B cell (primary cell): ENCODE measurements at places on chromosomes 11 and 22. TPM values are rescaled to one million over a fixed set of nuclear protein-coding genes. Genes with fewer than 3 reads are reported as not detected.

DNA sequence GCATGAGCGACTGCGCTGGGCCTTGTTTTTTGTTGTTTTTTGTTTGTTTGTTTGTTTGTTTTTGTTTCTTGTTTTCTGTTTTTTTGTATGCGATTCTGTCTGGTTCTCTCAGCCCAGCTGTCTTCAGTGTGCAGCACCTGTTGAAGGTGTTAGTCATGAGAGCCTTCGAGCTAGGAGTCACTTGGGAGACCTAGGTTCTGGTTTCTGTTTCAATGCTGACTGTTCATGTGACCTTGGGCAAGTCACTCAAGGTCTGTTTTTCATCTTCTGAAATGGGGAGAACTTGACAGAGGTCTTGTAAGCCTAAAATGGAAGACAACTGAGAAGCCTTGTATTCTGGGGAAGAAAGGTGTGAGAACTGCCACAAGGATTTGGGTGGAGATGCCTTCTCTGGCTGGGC, 1.8 kb downstream of the DCPS start:
- peak; percentile 49 for DNase-seq
- H3K27ac ChIP-seq: no peak overlapping the region
- H3K27me3 ChIP-seq: no peaks in the 10 kb centered on the region
- no peak overlapping the region for H3K4me3 ChIP-seq
- H3K4me1 ChIP-seq: peaks cover 11% of the 10 kb centered on the region

GRCh38 chr11:17979770-17980371, 33.0 kb downstream of the SERGEF start:
- peak; percentile 55 for DNase-seq
- H3K4me1 ChIP-seq: no peaks in the 10 kb centered on the region
- no peaks in the 10 kb centered on the region for H3K36me3 ChIP-seq
- H3K27me3 ChIP-seq: no peaks in the 10 kb centered on the region
- H3K4me3 ChIP-seq: no peak overlapping the region

DNA sequence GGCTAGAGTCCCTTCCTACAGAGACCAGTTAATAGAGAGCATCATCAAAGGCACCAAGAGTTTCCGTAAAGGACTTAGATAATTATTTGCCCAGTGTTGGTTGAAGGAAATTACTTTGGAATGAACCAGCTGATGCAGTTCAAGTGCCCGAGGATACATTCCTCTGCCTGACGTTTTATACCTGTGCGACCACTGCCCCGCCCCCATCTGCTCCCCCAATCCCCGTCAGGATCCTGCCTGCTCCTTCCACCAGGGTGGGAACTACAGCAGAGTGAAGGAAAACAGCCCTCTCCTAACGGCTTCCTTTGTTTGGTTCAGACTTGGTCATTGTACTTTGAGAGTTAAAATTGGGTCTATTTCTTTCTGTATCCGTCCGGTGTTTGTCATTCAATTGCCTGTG, 761.5 kb downstream of the NTM start:
- H3K36me3 ChIP-seq: no peaks in the 10 kb centered on the region
- H3K4me1 ChIP-seq: no peaks in the 10 kb centered on the region
- DNase-seq: no peak

- DNase-seq: no peak
- no peak overlapping the region for H3K4me3 ChIP-seq
- H3K27ac ChIP-seq: no peak overlapping the region
Measured at GRCh38 chr11:81585390-81585933, 1148.2 kb downstream of the FAM181B start.

DNA sequence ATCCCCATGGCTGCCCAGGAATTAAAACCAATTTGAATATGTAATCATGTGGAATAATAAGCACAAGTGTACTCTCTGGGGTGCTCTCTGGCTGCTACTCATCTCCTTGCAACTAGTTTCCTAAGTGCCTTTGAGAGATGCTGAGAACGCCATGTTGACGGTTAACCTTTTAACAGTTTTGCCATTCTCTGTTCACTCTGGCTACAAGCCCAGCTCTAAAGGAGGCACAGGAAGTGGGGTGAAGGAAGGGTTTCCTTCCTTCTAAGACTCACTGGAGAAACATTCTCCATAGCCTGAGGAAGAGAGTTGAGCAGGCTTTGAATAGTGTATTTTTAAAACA, 122.0 kb upstream of the ZC3H12C start:
- no peaks in the 10 kb centered on the region for H3K36me3 ChIP-seq
- H3K4me1 ChIP-seq: peaks cover 32% of the 10 kb centered on the region
- DNase-seq: no peak
- no peak overlapping the region for H3K27ac ChIP-seq
- H3K4me3 ChIP-seq: no peak overlapping the region

DNA sequence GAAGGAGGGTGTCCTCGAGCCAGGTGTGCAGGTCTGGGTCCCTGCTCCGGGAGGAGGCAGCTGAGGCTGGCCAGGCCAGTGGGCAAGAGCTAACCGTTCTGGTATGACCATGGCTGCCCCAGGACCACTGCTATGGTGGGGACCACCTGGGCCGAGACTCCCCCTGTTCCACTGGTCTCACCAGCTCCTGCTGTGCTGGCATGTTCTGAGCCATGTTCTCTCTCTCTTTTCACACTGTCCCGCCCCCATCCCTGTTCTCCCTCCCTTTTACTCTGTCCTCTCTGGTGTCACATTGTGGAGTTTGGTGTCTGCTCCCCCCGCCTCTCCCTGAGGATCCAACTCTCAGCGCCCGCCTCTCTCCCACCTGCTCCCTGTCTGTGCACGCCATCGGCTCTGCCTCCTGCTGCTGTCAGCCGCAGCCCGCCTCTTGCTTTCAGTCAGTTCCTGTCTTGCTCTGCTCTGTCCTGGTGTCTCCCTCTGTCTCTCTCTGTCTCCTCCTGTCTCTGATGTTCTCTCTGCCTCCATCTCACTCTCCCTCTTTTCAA, 66.4 kb downstream of the LRRC32 start:
- H3K4me1 ChIP-seq: no peaks in the 10 kb centered on the region
- no peak overlapping the region for H3K27ac ChIP-seq
- H3K27me3 ChIP-seq: no peaks in the 10 kb centered on the region
- H3K36me3 ChIP-seq: no peaks in the 10 kb centered on the region

GRCh38 chr11:76209375-76209972, 3.2 kb upstream of the WNT11 start:
- peak; percentile 61 for DNase-seq
- no peaks in the 10 kb centered on the region for H3K36me3 ChIP-seq
- no peak overlapping the region for H3K27ac ChIP-seq
- peaks cover 56% of the 10 kb centered on the region for H3K4me1 ChIP-seq

DNA sequence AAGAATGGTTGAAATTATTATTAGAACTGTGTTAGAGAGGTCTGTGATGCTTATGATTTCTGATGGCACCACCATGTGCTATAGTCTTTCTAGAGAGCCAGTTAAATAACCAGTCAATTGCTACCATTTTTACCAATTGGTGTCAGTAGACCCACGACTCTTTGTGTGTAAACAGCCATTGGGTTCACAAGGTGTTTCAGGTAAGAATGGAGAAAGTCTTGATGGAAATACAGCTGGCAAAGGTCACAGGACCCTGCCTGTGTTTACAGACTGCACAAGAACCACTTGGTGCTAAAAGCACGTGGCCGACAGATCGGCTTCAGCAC, 30.5 kb upstream of the OR10G7 start:
- H3K27me3 ChIP-seq: peaks cover 14% of the 10 kb centered on the region
- H3K36me3 ChIP-seq: no peaks in the 10 kb centered on the region
- no peak overlapping the region for H3K27ac ChIP-seq

The JAML gene
- total RNA-seq: 9.6 and 9.7 TPM in 2 replicates

The RAB36 gene
- 1.9 and 3.3 TPM in 2 replicates for total RNA-seq

The OR5B12 gene
- not detected in 2 replicates for total RNA-seq
